HT-29 (cell line): ENCODE measurements at places on chromosomes 11 and 22. TPM values are rescaled to one million over a fixed set of nuclear protein-coding genes. Genes with fewer than 3 reads are reported as not detected.

GRCh38 chr22:45709866-45710265 is 38.2 kb downstream of the ATXN10 start:
- DNase-seq: no peak

DNA sequence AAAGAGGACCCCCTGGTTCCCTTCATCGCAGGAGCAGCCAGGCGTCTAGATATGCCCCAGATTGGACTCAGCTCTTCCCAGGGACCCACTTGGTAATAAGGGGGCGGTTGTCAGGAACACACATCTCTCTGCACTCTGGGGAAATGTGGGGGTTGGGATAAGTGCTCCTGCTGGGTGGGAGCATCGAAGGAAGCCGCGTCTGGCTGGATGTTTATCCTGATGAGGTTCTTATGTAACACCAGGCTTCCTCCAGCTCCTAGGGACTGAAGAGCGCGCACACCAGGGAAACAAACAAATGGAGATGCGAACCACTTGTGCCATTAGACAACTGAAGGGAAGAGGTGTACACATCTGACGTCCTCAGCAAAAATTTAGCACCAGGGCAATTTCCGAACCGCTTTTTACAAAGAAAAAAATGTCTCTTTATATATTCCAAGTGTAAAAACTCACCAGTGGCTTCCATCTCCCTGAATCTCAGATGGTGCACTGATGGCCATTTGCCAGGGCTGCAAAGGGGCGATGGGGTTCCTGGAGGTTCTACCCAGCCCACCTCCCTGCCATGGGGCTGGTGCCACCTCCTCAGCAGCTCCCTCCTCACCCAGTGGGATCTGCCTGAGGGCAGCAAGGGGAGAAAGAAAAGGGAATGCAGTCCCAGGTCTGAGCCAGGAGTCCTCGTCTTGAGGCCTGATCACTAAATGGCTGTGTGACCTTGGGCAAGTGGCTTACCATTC is 89.4 kb downstream of the PKNOX2 start:
- DNase-seq: no peak

- no peak for DNase-seq
These were observed 95.0 kb downstream of the SLC1A2 start for GRCh38 chr11:35324183-35324886.

GRCh38 chr11:122081073-122081472 is 34.9 kb downstream of the BLID start:
- no peak for DNase-seq

- DNase-seq: no peak
These were observed 118.9 kb downstream of the PLEKHA7 start for GRCh38 chr11:16895306-16895705.

DNA sequence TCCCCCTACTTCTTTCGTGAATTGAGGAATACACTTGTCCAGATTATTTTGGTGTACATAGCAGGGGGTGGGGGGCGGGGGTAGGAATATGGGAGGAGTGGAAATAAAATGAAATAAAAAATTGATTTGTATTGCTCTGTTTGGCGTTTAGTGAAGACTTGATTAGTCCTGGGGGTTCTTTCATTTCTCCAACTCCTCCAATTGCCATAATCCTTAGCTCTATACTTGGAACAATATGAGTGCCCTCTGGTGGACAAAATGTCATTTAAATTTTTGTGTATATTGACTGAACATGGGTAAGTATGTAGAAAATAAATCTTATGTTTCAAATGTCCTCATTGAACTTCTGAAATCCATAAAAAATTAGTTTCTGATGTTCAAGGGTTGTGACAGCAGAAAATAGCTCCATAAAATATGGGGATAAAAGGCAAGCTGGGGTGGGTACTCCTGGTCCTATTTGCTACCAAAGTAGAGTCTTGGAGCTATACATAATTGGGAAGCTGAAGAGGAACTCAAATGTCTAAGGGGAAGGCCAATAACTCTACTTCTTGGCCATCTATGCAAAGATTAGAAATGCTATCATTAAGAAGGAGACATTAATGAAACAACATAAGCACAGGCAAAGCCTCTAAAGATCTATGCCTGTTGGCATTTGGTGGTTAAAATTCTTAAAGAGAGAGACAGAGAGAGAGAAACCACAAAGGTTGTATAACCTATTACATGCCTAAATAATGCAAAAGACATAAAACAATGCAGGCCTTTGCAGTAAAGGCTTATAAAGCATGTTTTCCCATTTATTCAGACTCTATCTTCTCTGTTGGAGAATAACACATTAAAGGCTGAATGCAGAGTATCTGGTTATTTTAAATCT is 421.6 kb downstream of the METTL15 start:
- DNase-seq: peak; percentile 86

DNA sequence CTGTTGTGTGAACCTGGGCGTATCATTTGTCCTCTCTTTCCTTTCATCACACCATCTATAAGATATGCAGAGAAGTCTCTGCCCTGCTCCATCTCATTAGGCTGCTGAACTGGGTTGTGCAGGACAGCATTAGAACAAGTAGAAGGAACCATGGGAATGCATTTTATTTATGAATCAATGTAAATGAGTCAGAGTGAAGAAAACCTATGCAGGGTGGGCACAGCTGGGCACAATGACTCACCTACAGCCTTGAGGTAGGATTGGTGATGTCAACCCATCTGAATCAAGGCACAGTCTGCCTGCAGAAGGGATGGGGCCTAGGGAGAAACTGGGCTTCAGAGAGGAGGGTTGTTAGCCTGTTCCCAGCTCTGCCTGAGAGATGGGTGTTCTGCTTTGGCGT is 123.4 kb downstream of the CSNK2A3 start:
- no peak for DNase-seq

DNA sequence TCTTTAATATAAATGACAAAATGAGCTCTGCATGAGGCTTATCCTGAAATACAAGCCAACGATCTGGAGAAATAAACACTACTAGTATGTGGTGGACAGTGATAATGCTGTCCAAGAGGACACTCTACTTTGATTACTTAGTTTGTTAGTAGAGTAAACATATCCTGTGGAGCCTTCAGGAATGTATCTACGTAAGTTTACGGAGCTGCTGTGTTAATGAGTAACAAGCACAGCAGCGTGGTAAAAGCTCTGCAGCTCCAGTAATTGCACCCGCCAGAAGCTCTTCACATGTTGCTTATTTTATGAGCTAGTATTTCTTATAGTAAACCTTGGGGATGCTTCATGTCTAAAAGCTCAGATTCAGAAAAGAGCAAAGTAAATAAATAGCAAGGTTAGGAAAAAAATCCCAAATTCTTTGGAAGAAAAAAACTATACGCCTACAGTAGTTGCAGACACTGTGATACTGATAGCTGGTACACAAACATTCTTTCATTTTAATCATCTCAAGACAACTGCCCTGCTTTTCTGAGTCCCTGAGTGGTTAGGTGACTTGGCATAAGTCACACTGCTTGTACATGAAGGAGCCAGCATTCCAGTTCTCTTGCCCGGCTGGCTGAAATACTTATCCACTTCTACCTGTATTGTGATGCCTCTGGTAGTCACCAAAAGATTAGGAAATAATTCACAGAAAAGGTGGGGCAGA is 32.7 kb upstream of the CCDC34 start:
- peak; percentile 93 for DNase-seq

The PANX2 gene
- 1.1 and 1.4 TPM in 2 replicates for total RNA-seq

The PAX6 gene
- not detected in 2 replicates for total RNA-seq

The SLC1A2 gene
- not detected in 2 replicates for total RNA-seq

The HNRNPUL2 gene
- total RNA-seq: 12.2 and 12.3 TPM in 2 replicates
